ENCODE measurements at places on chromosomes 12 and 14.

DNA sequence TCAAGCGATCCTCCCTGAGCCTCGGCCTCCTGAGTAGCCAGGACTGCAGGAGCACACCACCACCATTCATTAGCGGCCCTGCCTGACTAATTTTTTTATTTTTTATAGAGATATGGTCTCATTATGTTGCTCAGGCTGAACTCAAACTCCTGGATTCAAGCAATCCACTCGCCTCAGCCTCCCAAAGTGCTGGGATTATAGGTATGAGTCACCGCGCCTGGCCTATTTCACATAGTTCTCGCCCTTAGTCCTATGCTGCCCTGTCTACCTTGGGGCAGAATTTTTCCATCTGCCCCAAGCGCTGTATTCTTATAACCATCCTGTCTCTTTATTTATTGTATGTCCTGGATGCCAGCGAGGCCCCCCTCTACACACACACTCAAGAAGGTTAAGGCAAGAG is 50.9 kb upstream of the BCL2L14 start:
- DNase-seq = no peak

GRCh38 chr12:57389033-57389432 is 41.8 kb downstream of the R3HDM2 start:
- no peak for DNase-seq

- no peak for DNase-seq
Observed at GRCh38 chr12:65162609-65163008, 6.8 kb upstream of the LEMD3 start.

DNA sequence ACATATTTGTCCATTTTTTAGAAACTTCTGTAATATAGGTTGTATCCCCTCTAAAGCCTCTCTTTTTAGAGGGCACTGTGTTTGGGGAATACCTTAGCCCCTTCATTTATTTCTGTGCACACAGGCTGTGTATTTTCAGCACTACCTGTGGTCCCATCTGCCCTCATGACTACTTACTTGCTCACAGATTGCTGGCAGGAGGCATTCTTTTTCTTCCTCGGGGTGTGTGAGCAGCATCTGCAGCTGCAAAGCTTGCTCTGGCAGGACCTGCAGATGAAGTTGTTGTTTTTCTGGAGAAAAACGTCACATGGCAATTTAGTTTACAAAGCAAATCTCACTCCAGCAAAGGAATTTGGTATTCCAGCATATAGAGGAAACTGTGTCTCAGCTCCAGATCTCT is 24.3 kb downstream of the ANG start:
- DNase-seq = no peak

- DNase-seq = no peak
Observed at GRCh38 chr14:23060536-23061260, 3.4 kb upstream of the CDH24 start.

GRCh38 chr12:94954948-94955592 is 48.4 kb downstream of the NDUFA12 start:
- no peak for DNase-seq

DNA sequence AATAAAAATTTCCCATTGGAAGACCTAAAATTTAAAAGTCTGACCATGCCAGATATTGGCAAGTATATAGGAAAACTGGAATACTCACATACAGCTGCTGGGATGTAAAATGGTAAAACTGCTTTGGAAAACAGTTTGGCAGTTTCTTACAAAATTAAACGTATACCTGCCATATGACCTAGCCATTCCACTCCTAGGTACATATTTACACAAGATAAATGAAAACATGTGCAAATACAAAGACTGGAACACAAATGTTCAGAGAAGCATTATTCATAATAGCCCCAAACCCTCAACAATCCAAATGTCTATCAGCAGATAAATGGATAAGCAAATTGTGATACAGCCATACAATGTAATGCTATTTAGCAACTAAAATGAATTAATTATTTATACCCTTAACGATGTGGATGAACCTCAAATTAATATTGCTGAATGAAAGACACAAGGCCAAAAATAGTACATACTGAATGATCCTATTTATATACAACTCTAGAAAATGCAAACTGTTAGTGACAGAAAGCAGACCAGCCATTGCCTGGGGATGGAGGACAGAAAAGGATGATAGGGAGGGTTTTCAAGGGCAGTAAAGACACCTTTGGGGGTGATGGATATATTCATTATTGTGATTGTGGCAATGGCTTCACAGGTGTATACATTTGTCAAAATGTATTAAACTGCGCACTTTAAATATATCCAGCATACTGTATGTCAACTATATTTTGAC is 21.3 kb upstream of the TCP11L2 start:
- no peak for DNase-seq

GRCh38 chr12:92721656-92722055 is 18.9 kb downstream of the PLEKHG7 start:
- no peak for DNase-seq

DNA sequence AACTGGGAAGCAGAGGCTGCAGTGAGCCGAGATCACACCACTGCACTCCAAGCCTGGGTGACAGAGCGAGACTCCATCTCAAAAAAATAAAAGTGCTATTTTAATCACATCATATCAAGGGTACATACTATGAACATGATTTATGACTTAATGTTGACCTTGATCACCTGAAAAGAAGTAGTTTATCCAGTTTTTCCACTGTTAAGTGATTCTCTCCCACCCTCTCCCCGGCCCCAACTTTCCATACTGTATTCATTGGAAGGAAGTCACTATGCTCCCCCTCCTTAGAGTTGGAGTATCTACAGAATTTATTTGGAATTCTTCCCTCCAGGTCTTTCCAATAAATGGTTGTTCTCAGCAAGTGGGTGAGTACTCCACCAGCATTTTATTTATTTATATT is 3.0 kb upstream of the PRMT5 start:
- DNase-seq = no peak

GRCh38 chr12:53063708-53064612 is 14.1 kb downstream of the TNS2 start:
- no peak for DNase-seq

DNA sequence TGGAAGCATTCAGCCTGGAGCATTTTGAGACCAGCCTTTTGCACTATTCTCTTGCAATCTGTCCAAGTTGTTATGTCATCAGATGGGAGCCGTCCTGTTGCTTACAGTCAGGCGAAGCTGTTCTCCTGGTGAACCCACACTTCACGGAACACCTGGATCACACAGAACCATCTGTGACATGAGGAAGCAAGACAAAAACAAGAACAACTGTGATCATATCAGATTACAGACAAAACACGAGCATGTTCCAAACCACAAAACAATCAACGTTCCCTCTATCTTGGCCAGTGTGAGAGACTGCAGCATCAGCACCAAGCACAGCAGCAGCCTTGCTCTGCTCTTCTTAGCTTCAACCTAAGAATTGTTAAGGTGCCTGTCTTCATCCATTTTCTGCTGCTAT is 180.5 kb upstream of the SFSWAP start:
- DNase-seq = no peak

- DNase-seq = no peak
Observed at GRCh38 chr12:130371296-130371695, 33.6 kb downstream of the PIWIL1 start.

DNA sequence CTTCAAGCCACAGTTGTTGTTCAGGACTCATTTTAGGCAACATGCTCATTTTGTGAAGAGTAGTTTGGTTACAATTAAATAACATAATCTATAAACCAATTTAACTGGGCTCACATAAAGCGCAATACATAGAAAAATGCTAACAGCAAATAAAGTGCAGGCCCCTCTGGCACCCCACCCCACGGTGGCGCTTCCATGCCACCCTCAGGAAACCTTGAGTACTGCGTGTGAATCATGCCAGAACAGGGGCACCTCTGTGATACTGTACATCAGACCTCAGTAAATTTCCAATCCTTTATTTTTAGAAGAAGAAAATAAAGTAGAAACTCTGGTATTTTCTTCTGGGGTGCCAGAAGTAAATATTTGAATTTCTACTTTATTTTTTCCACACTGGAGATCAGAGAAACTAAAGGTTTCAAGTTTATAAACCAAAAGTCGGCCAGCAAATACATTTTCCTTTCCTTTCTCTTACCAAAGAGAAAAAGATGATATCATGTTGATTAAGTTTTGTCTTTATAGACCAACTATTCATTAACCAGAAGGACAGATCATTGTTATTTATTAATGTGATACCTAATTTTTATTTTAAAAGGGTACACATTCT is 316.8 kb downstream of the PAWR start:
- peak; percentile 12 for DNase-seq
